ENCODE measurements at places on chromosomes 12 and 14.

DNA sequence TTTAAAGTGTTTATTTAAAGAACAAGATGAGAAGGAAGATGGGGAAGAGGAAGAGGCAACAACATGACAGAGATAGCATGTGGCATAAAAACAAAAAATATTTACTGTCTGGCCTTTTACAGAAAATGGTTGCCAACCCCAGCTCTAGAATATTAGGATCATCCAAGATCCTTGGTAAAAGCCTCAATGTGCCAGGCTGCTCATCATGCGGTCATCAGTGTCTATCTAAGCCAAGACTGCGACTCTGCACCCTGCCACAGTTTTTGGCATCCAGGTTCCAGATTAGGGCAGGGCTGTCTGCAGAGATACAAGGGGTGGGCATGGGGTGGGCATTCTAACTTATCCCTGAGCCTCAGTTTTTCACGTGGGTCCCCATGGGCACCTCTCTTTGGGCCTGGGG, 46.9 kb upstream of the CNTN1 start:
- H3K36me3 ChIP-seq, result peaks cover 3% of the 10 kb centered on the region
- H3K27me3 ChIP-seq, result no peaks in the 10 kb centered on the region
- H3K27ac ChIP-seq, result no peak overlapping the region
- no peak for DNase-seq
- no peaks in the 10 kb centered on the region for H3K4me1 ChIP-seq
- H3K4me3 ChIP-seq, result no peak overlapping the region

- no peaks in the 10 kb centered on the region for H3K4me1 ChIP-seq
- H3K36me3 ChIP-seq, result no peaks in the 10 kb centered on the region
- H3K4me3 ChIP-seq, result no peak overlapping the region
- no peak overlapping the region for H3K27ac ChIP-seq
- H3K27me3 ChIP-seq, result peaks cover 2% of the 10 kb centered on the region
- DNase-seq, result no peak
Observed at GRCh38 chr14:76261371-76261811, 109.7 kb downstream of the GPATCH2L start.

- no peaks in the 10 kb centered on the region for H3K27me3 ChIP-seq
- H3K4me1 ChIP-seq, result peaks cover 6% of the 10 kb centered on the region
- H3K4me3 ChIP-seq, result no peak overlapping the region
- DNase-seq, result no peak
- no peak overlapping the region for H3K27ac ChIP-seq
- H3K36me3 ChIP-seq, result no peaks in the 10 kb centered on the region
Observed at GRCh38 chr12:54475537-54475936, 2.1 kb upstream of the GTSF1 start.

- no peak overlapping the region for H3K4me3 ChIP-seq
- H3K27ac ChIP-seq, result no peak overlapping the region
- no peaks in the 10 kb centered on the region for H3K27me3 ChIP-seq
- H3K4me1 ChIP-seq, result peaks cover 6% of the 10 kb centered on the region
- peaks cover 19% of the 10 kb centered on the region for H3K36me3 ChIP-seq
- DNase-seq, result no peak
Observed at GRCh38 chr12:71872972-71873371, 33.4 kb downstream of the TBC1D15 start.

DNA sequence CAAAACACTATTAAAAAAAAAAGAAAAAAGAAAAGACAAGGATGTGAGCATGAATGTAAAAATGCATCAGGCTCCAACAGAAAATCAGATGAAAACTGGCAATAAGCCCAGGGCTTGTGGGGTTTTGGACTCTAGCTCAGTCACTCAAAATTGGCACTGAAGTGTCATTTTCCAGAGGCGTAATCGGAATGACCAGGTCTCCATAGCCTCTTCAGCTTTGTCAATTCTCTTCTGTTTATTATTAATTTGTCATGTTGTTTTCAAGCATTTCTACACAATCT, 137.2 kb upstream of the TRHDE start:
- DNase-seq, result no peak
- no peaks in the 10 kb centered on the region for H3K27me3 ChIP-seq
- H3K4me3 ChIP-seq, result no peak overlapping the region
- H3K4me1 ChIP-seq, result peaks cover 5% of the 10 kb centered on the region
- no peaks in the 10 kb centered on the region for H3K36me3 ChIP-seq

DNA sequence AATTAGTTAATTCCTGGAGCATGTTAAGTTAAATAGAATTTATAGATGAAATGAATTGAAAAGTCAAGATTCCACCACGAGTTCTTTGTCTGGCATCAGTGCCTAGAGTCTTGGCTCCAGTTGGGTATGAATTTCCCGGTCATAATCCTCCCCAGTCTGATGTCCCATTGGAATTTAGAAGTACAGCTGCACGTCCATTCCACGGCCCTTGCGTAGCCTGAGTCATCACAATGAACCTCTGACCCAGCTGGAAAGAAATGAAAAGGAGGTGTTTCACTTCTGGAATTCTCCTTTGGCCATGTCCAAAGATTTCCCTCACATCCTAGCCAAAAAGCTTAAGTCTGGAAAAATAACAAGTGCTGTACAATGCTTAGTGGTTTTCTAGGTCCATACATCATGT, 122.7 kb downstream of the KICS2 start:
- H3K27ac ChIP-seq, result no peak overlapping the region
- H3K36me3 ChIP-seq, result peaks cover 12% of the 10 kb centered on the region
- no peaks in the 10 kb centered on the region for H3K4me1 ChIP-seq
- H3K4me3 ChIP-seq, result no peak overlapping the region

- H3K27me3 ChIP-seq, result peaks cover 23% of the 10 kb centered on the region
- no peak overlapping the region for H3K4me3 ChIP-seq
- peaks cover 40% of the 10 kb centered on the region for H3K36me3 ChIP-seq
- DNase-seq, result no peak
- peaks cover 48% of the 10 kb centered on the region for H3K4me1 ChIP-seq
- peak overlapping the region; percentile 74 for H3K27ac ChIP-seq
Observed at GRCh38 chr12:3043406-3043805, 33.8 kb upstream of the TSPAN9 start.

GRCh38 chr14:67586369-67586768, 13.7 kb downstream of the PIGH start:
- no peak overlapping the region for H3K4me3 ChIP-seq
- H3K36me3 ChIP-seq, result no peaks in the 10 kb centered on the region
- no peaks in the 10 kb centered on the region for H3K4me1 ChIP-seq
- H3K27me3 ChIP-seq, result no peaks in the 10 kb centered on the region

GRCh38 chr12:12319451-12320183, 30.4 kb downstream of the MANSC1 start:
- peaks cover 4% of the 10 kb centered on the region for H3K4me1 ChIP-seq
- H3K27ac ChIP-seq, result no peak overlapping the region
- H3K36me3 ChIP-seq, result peaks cover 3% of the 10 kb centered on the region
- peaks cover 1% of the 10 kb centered on the region for H3K27me3 ChIP-seq
- H3K4me3 ChIP-seq, result no peak overlapping the region
- no peak for DNase-seq

Measured in endothelial cell (in vitro differentiated cells).